ENCODE measurements at places on chromosomes 13 and 19.

GRCh38 chr13:80865329-80865728 lies 524.4 kb upstream of the SPRY2 start:
- no peak for DNase-seq

GRCh38 chr19:48090281-48090802 lies 20.3 kb downstream of the PLA2G4C start:
- DNase-seq, result no peak

DNA sequence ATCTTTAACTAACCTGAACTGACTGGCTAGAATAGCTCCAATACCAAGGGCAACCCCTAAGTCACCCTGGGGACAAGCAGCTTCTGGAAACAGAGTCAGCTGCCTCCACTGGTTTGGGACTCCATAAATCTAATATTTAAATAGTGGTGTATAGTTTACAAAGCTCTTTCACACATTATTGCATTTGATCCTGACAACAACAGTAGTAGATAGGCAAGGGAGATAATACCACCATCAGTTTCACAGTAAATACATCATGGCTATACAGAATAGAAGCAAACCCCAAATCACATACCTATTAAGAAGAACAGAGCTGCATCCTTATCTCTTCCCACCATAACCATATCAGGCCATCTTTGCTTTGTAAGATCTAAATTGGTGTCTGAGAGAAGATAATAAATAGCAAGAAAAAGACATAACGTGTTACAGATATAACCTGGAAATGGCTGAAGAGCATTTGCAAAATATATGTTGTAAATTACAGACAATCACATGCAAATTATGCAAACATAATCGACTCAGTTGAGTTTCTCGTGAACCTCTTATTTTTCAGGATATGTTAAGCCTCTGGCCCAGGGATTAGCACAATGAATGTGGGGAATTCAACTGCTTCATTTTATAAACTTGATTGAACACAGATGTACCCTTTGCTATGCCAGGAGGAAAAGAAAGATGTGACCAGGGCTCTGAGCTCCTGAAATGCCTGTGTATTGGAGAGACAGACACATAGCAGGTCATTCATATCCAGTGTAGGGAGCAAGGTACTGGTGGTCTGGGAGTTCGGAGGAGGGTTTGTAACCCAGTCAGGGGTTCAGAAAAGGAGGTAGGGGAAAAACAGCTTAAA lies 142.5 kb downstream of the SLC7A1 start:
- no peak for DNase-seq

- DNase-seq, result no peak
Measured at GRCh38 chr19:53989600-53990533, 1.6 kb upstream of the CACNG6 start.

DNA sequence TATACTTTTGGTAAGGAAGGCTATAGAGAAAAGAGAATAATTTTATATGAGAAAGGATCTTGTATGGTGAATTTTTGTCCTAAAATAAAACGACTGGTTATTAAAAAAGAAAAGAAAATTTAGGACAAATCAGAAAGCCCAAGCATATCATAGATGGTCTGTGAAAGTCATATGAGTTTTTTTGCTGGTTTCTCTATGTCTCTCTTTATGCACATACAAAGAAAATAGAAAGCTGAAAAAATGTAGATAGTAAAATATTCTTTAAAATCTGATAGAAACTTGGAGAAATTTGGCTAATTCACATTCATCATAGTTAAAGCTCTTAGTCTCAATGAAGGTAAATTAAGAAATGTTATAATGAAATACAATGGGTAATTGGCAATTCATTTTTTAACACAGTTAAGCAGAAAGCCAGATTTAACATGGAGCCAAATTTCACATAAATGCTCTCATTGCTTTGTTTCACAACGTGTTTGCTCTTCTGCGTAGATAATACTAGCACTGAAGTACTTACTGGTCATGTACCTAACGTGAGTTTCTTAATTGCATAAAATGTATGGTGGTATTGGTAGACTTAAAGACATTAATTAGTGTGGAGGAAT lies 621.5 kb upstream of the ATXN8OS start:
- DNase-seq, result no peak

GRCh38 chr13:73231471-73231870 lies 172.7 kb downstream of the KLF5 start:
- DNase-seq, result no peak

- DNase-seq, result no peak
Measured at GRCh38 chr19:48685583-48685982, 10.2 kb upstream of the FUT2 start.

DNA sequence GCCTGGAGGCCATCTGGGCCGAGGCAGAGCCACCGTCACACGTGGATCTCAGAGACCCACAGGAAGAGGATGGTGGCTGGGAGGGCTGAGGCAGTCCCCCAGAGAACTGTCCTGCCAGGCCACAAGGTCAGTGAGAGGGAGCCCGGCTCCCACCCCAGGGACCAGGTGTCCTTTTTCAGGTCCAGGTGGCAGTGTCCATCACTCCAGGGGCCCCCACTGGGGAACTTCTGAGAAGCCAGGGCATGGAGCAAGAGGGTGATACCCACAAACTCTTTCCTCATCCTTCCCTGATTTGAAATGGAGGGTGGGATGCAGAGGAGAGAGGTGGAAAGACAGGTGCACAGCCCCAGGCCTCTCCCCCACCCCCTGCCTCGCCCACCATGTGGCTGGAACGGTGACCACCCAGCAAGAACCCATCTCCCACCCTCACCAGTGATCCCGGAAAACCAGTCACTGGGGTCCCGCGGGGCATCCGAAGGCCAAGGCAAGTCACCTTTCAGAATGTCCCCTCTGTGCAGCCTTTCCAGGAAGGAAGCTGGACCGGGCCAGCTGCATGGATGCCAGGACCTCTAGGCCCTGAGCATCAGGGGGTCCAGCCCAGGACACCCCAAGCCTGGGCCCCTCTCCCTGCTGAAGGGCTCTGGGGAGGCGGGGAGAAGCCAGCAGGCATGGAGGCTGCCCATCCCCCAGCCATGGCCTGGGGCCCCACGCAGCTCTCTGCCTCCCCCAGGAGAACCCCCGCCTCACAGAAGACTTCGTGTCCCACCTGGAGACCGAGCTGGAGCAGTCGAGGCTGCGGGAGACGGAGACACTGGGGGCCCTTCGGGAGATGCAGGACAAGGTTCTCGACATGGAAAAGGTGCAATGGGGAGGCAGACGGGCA lies 14.1 kb downstream of the PRR36 start:
- no peak for DNase-seq

- DNase-seq, result no peak
Measured at GRCh38 chr13:22839603-22840530, 340.9 kb upstream of the SGCG start.

Measured in GM19239 (cell line).